Renal cortex interstitium (tissue), 15 donors: ENCODE measurements at places on chromosomes 4 and X. TPM values are rescaled to one million over a fixed set of nuclear protein-coding genes. Genes with fewer than 3 reads are reported as not detected.

The SASH3 gene
- 1.5 TPM for polyA plus RNA-seq

The SH3RF1 gene
- polyA plus RNA-seq: 27.7 TPM

The TCP11X2 gene
- 0.87 TPM for polyA plus RNA-seq

The CENPI gene
- 11.4 TPM for polyA plus RNA-seq

The ARSJ gene
- 16.2 TPM for polyA plus RNA-seq

The CLNK gene
- 0.58 TPM for polyA plus RNA-seq

The RASGEF1B gene
- polyA plus RNA-seq: 13.0 TPM
